Liver (tissue), 10 donors: ENCODE measurements at places on chromosomes 4 and X.

DNA sequence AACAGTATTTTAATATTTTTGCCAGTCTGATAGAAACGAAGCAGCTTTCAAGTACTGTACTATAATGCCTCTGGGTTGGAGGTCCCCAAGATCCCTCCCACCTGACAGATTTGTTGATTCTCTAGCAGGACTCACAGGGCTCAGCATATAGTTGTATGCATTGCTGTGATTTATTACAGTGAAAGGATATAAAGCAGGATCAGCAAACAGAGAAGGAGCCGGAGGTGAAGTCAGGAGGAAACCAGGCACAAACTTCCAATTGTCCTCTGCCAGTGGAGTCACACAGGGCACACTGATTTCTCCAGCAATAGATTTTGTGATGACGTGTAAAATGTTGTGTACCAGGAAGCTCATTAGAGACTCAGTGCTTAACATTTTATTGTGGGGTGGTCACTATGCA, 19.0 kb downstream of the USP53 start:
- no peaks in the 10 kb centered on the region for H3K4me1 ChIP-seq
- H3K27me3 ChIP-seq = no peaks in the 10 kb centered on the region
- no peak overlapping the region for H3K4me3 ChIP-seq
- H3K36me3 ChIP-seq = peaks cover 7% of the 10 kb centered on the region
- no peak for DNase-seq
- H3K27ac ChIP-seq = no peak overlapping the region

DNA sequence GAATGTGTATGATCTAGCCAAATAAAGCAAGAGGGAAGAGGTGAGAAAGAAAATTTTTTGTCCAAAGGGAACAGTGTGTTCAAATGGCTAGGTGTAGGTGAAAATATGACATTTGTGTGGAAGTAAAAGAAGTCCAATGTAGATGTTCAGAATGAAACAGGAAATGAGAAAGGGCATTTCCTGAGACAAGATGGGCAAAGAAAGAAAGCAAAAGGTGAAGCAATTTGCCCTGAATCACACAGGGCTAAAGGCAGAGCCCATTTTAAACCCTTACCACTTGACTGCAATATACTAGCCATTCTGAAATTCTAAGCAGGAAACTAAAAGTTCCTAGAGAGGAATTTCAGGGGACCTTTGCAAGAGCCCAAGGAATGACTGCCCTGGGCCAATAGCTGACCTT, 36.0 kb downstream of the CLOCK start:
- no peaks in the 10 kb centered on the region for H3K36me3 ChIP-seq
- H3K27ac ChIP-seq = no peak overlapping the region
- no peak overlapping the region for H3K4me3 ChIP-seq

DNA sequence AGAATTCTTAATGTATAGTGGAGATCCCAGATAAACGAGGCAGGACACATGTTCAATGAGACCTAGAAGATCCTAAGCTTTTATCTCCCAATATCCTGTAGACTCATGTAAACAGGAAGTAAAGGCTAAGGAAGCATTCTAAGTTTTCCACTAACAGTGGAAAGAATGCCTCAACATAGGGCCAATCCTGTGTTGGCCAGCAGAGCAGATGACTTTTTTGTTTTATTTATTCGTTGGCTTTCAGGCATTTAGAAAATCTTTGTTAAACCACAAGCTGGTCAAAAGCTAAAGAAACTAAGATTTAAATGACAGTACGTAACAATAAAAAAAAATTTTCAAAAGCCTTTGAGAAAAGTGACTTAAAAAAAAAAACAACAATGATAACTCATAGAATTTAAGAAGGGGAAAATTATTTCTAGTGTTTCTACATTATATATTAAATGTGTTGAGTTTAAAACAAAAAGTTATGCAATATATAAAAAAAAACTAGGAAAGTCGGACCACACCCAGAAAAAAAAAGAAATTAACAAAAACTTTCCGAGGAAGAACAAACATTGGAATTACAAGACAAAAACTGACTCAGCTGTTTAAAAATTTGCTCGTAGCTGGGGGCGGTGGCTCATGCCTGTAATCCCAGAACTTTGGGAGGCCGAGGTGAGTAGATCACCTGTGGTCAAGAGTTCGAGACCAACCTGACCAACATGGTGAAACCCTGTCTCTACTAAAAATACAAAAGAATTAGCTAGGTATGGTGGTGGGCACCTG, 759.3 kb downstream of the FSTL5 start:
- no peak for DNase-seq
- no peaks in the 10 kb centered on the region for H3K27me3 ChIP-seq
- H3K27ac ChIP-seq = no peak overlapping the region
- no peaks in the 10 kb centered on the region for H3K36me3 ChIP-seq
- H3K4me3 ChIP-seq = no peak overlapping the region

DNA sequence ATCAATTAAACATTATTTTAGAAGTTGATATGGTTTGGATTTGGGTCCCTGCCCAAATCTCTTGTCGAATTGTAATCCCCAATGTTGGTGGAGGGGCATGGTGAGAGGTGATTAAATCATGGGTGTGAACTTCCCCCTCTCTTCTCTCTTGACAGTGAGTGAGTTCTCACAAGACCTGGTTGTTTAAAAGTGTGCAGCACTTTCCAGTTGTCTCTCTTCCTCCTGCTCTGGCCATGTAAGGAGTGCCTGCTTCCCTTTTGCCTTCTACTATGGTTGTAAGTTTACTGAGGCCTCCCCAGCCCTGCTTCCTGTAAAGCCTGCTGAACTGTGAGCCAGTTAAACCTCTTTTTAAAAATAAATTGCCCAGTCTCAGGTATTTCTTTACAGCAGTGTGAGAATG, 141.4 kb downstream of the GALNTL6 start:
- H3K4me1 ChIP-seq = no peaks in the 10 kb centered on the region
- H3K27me3 ChIP-seq = no peaks in the 10 kb centered on the region
- H3K36me3 ChIP-seq = no peaks in the 10 kb centered on the region
- no peak overlapping the region for H3K4me3 ChIP-seq
- no peak overlapping the region for H3K27ac ChIP-seq
- no peak for DNase-seq

DNA sequence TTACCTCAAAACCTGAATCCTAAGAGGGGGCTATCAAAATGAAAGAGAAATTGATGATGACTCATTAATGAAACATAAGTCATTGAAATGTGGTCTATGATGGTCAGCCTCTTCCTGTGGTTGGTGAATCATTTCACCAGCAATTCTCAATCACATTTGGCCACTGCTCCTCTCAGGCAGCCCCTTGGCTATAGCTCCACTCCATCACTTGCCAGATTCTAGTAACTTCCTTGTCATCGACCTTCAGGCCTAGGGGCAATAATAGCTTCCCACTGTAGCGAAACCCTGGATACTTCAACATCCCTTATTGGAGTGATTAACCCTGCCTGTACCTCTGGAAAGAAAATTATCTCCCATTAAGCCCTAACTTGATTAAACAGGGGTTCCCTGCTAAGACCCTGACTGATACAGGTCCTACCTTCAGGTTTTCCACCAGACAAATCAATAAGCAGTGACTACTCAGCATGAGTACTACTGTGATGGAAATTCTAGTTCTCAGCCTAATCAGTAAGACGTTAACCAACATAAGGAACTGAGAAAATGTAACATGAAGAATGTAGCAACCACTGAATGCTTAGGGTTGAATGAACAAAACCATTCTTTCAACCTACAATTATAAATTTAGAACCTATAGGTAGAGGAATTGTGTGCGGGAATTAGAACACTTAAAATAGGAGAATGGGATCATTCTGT, 30.4 kb downstream of the ADH7 start:
- H3K4me3 ChIP-seq = no peak overlapping the region
- H3K27ac ChIP-seq = peak overlapping the region; percentile 93
- no peak for DNase-seq

DNA sequence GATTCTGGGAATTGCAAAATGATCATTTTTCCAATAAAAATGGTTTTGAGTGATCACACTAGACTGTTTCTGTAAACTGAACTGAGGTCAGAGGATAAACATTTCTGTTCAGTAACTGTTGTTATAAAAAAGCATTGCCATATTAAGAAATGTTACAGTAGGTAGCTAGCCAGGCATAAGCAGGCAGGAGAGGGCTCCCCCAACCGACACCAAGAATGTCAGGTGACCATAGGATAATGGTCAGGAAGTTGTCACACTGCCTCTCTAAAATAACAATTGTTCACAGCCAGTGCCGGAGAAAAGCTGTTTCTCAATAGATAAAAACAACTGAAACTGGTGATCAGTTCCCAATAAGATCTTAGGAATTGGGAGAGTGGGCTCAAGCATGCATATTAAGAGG, 306.2 kb upstream of the SLIT2 start:
- H3K36me3 ChIP-seq = no peaks in the 10 kb centered on the region
- no peaks in the 10 kb centered on the region for H3K4me1 ChIP-seq
- no peak for DNase-seq
- H3K4me3 ChIP-seq = no peak overlapping the region

DNA sequence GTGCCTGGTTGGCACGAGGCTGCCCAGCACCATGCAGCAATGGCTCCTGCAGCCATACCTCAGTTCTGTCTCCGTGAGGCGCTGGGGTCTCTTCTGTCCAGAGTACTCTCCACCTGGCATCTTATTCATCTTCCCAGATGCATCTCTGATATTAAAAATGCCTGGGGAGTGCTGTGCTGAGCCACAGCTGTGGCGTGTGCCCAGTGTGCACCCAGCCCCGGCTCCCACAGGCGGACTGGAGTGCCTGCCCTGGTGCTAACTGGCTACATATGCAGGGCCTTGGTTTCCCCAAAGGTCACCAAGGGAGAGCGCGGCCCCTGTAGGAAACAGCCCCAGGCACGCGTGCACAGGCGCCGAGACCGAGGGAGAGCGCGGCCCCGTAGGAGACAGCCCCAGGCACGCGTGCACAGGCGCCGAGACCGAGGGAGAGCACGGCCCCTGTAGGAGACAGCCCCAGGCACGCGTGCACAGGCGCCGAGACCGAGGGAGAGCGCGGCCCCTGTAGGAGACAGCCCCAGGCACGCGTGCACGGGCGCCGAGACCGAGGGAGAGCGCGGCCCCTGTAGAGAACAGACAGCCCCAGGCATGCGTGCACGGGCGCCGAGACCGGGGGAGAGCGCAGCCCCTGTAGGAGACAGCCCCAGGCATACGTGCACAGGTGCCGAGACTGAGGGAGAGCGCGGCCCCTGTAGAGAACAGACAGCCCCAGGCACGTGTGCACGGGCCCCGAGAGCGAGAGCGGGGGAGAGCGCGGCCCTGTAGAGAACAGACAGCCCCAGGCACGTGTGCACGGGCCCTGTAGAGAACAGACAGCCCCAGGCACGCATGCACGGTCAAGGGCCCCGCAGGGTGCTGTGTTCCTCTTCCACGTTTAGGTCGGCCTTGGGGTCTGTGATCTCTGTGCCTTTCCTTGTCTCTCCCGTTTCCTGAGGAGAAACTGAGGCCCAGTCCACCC, 14.5 kb downstream of the TMEM175 start:
- H3K4me3 ChIP-seq = no peak overlapping the region
- no peak overlapping the region for H3K27ac ChIP-seq
- no peaks in the 10 kb centered on the region for H3K36me3 ChIP-seq
- DNase-seq = no peak
- no peaks in the 10 kb centered on the region for H3K27me3 ChIP-seq

DNA sequence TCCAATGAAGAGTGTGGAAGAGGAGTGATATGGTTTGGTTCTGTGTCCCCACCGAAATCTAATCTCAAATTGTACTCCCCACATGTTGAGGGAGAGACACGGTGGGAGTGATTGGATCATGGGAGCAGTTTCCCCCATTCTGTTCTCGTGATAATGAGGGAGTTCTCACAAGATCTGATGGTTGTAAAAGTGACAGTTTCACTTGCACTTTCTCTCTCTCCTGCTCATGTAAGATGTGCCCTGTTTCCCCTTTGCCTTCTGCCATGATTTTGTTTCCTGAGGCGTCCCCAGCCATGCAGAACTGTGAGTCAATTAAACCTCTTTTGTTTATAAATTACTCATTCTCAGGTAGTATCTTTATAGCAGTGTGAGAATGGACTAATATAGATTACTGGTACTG, 39.6 kb downstream of the FAM47C start:
- no peaks in the 10 kb centered on the region for H3K27me3 ChIP-seq
- no peak overlapping the region for H3K27ac ChIP-seq
- no peak for DNase-seq
- no peak overlapping the region for H3K4me3 ChIP-seq
- no peaks in the 10 kb centered on the region for H3K4me1 ChIP-seq
- no peaks in the 10 kb centered on the region for H3K36me3 ChIP-seq

DNA sequence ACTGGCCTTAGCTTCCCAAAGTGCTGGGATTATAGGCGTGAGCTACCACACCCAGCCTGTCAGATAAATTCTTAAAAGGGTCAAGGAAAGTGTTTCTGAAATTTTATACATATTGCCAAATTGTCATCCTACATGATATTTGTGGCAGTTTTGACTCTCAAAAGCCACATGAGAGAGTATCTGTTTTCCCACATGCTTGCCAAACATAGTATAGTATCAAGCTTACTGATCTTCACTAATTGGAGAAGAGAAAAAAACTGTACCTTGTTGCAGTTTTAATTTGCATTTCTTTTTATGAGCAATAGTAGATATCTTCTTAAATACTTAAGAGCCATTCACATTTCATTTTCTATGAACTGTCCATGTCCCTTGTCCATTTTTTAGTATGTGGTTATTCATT, 83.6 kb downstream of the TET2 start:
- no peak overlapping the region for H3K4me3 ChIP-seq
- peaks cover 8% of the 10 kb centered on the region for H3K36me3 ChIP-seq
- H3K27ac ChIP-seq = no peak overlapping the region
- H3K4me1 ChIP-seq = no peaks in the 10 kb centered on the region
- no peak for DNase-seq
- no peaks in the 10 kb centered on the region for H3K27me3 ChIP-seq

- H3K4me1 ChIP-seq = peaks cover 2% of the 10 kb centered on the region
- no peaks in the 10 kb centered on the region for H3K27me3 ChIP-seq
These were observed 18.5 kb upstream of the CXCL8 start for GRCh38 chr4:73721909-73722308.

DNA sequence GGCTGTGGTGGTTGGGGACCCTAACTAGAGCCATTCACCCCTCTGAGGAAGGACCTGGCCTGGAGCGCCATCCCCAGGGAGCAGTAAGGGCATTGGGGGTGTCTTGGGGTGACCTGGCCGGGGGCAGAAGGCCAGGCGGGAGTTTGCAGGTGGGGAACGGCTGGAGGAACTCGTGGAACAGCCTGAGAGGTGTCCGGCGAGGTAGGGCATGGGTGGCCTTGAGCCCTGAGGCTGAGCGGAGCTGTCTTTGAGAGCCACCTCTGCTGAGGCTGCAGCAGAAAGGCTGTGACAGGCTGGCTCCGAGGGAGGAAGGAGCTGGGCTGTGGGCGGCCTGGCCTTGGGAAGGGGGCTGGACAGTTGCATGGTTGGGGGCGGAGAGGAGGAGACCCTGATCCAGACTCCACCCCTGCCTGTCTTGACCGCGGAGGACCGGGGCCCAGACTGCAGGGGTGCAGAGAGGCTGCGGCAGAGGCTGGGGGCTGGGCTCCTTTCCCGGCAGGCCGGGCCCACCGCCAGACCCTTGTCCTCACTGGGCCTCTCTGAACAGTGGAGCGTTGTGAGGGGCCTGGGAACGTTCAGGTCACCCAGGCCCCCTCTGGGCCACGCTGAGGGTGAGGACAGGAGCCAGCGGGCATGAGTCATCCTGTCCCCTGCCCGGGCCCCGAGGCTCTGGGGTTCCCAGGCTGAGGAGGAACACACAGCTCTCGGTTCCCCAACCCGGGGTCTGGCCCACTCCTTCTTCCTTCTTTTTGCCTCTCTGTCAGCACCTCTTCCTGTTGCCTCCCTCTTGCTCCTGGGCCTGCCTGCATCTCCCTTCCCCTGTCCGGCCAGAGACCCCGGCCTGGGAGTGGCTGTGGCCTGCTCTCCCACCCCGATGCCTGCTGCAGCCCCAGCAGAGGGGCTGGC, 8.1 kb downstream of the SH3BP2 start:
- no peak for DNase-seq
- no peak overlapping the region for H3K4me3 ChIP-seq
- H3K4me1 ChIP-seq = peaks cover 79% of the 10 kb centered on the region
- H3K27ac ChIP-seq = peak overlapping the region; percentile 90
- no peaks in the 10 kb centered on the region for H3K36me3 ChIP-seq
- H3K27me3 ChIP-seq = no peaks in the 10 kb centered on the region
